ENCODE measurements at places on chromosomes 4 and X.

GRCh38 chr4:153131596-153131995 is 72.6 kb upstream of the TRIM2 start:
- DNase-seq = no peak

DNA sequence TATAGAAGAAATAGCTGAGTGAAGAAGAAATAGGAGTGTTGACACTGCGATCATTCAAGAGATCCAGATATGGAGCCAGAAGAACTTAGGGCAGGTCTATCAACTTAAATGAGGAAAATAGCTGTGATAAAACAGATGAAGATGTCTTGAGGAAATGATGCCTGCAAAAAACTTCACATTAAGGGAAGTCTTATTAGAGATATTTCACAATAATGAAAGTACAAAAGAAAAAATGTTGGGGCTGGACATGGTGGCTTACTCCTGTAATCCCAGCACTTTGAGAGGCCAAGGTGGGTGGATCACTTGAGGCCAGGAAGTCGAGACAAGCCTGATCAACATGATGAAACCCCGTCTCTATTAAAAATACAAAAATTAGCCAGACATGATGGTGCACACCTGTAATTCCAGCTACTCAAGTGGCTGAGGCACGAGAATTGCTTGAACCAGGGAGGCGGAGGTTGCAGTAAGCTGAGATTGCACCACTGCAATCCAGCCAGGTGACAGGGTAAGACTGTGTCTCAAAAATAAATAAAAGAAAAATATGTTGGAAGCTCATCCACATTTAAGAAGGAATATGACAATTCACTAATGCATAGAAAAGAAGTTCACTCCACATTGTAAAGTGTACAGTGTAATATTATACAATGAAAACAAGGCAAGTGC is 56.3 kb downstream of the PKD2 start:
- no peak for DNase-seq

DNA sequence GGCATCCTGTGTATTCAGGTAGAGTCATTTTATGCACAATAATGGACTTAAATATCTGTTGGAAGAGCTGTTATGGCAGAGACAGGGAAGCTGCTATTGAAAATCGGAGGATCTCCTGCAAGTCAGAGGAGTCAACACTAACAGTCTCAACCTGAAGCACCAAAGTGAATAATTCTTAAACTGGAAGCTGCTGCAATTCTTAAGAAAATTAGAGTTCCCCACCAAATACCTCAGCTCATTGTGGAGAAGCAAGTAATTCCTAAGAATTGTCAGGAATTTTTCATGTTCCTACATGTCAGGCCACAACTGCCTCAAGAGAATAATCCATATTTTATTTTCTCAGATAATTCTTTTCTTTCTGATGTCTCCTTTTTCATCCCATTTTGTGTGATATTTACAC is 892.6 kb upstream of the LCORL start:
- DNase-seq = no peak

DNA sequence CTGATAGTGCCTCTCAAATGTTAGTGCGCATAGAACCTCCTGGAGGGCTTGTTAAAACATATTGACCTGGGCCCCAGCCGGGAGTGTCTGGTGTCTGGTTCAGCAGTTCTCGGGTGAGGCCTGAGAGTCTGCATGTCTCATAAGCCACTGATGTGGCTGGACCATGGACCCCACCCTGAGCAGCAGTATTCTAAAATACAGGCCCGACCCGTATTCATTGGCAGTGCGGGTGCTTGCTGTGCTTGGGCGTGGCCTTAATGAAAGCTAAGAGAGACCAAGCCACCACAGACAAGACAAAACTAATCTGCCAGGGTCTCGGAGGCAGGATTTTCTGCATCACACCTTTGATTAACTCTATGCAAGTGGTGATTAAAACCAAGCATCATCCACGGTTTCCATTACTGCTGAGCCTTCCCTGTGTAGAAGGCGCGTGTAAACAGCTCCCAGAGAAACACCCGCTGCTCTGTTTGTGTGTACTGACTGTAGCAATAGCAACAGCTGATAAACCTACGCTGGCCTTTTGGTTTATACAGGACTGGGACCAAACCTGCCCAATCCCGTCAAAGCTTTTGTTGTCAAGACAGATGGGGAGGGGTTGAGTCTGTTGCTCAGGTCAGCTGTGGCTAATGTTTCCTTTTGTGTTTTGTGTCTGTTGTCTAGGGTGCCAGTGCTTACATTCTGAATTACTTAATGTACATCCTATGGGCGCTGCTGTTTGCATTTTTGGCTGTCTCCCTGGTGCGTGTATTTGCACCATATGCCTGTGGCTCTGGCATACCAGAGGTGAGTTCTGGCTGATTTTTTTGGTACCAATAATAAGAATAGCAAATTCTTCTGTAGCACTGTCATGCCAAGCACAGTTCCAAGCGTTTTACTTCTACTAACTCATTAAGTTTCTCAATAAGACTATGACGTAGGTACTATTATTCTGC is 40.8 kb downstream of the CLCN4 start:
- no peak for DNase-seq

GRCh38 chrX:110491846-110492620 is 133.4 kb downstream of the RTL9 start:
- DNase-seq = no peak

- no peak for DNase-seq
Measured at GRCh38 chr4:2886622-2887021, 43.0 kb downstream of the ADD1 start.

- no peak for DNase-seq
Measured at GRCh38 chr4:71816676-71817303, 32.9 kb upstream of the GC start.

- no peak for DNase-seq
Measured at GRCh38 chr4:55248756-55249155, 97.3 kb upstream of the SRD5A3 start.

- no peak for DNase-seq
Measured at GRCh38 chr4:172141025-172141424, 327.8 kb downstream of the GALNTL6 start.

- peak; percentile 30 for DNase-seq
Measured at GRCh38 chr4:152534541-152535359, 1.1 kb downstream of the FBXW7 start.

DNA sequence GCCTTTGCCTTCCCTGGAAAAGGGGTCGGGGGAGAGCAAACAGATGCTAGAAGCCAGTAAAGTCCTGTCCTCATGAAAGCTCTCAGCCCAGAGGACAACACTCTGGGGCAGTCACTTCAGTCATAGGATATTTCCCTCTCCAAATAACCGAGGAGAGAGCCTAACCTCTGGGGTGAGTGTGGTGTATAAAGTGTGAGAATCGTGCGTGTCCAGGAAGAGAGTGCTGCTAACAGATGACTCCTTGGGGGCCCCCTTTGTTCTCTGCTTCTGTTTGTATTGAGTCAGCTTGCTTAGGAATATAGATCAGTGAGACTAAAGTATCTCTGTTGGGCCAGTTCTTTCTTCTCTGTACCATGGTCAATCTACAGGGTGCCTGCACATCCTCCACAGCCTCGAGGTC is 247.2 kb downstream of the PALLD start:
- no peak for DNase-seq

DNA sequence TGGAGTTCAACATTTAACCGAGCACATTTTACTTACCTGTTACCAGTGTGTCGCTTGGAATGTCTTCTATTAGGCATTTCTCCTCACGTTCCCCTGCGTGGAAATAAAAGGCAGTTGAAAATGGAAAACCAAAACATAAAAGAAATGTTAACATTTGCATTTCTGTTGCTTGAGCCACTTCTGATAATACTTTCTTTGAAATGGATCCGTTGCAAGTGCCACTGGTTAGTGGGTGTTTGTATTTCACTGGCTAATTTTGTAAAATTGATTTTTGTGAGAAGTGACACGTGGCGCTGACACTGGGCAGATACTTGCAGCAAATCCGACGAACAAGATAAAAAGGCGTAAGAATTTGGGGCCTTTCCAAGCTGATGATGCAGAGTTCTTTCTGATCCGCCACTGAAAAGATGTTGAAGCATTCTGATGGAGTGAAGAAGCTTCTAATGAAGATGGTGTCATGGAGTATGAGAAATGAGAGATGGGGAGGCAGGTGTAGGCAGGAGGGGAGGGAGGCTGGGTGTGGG is 18.8 kb downstream of the SPON2 start:
- DNase-seq = no peak

DNA sequence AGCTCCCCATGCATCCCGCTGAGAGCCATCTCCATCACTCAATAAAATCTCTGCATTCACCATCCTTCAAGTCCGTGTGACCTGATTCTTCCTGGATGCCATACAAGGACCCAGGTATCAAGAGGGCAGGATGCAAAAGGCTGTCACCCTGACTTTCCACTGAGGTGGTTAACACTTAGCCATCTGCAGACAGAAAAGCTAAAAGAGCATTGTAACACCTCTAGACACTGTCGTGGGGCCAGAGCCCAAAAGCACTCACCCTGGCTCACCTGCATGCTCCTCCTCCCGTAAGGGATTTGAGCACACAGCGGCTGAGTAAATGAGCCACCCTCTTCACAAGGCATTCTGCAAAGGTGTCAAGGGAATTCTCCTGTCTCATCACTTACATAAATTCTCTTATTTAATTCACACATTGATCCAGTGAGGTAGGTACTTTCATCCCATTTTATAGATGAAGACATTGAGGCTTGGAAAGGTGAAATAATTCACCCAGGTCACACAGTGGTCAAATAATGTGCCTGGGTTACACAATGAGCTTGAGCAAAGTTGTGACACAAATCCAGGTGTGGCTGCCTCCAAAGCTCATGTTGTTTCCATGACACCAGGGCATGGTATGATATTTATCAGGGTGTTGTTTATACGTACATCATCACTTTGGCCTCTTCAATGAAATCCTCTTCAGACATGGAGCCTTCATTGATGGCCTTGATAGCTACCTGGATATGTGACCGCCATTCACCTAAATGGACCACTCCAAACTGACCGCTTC is 48.0 kb downstream of the TXK start:
- DNase-seq = no peak

GRCh38 chrX:51316271-51316670 is 16.4 kb upstream of the NUDT10 start:
- DNase-seq = no peak

DNA sequence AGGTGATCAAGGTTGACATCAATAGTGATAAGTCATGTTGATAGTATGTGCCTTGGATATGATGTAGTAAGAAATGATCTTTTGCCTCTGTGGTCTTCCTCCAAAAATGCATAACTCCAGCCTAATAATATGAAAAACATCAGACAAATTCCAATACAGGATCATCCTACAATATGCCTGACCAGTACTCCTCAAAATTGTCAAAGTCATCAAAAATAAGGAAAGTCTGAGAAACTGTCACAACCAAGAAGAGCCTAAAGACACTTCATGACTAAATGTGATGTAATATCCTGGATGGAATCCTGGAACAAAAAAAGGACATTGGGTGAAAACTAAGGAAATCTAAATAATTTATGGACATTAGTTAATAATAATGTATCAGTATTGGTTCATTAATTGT is 50.3 kb upstream of the LCORL start:
- no peak for DNase-seq

- DNase-seq = no peak
Measured at GRCh38 chrX:119735467-119735866, 22.9 kb upstream of the SOWAHD start.

- DNase-seq = no peak
Measured at GRCh38 chrX:133847340-133847994, 137.9 kb downstream of the GPC3 start.

DNA sequence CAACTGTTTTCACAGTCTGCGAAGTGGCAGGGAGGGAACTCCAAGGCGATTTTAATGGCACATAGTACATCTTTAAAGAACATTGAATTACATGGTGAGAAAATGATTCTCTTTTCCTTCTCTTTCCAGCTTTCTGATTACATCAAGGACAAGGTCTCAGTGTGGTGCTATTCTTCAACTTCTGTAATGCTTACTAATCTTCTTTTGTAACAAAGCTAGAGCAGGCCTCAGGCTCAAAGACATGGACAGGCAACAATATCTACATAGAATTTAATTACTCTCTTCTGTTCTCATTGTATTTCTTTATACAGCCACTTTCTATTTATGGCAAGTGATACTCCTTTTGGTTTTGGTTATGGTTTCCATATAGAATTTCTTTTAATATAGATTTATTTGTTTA is 48.4 kb downstream of the RTL5 start:
- DNase-seq = no peak

DNA sequence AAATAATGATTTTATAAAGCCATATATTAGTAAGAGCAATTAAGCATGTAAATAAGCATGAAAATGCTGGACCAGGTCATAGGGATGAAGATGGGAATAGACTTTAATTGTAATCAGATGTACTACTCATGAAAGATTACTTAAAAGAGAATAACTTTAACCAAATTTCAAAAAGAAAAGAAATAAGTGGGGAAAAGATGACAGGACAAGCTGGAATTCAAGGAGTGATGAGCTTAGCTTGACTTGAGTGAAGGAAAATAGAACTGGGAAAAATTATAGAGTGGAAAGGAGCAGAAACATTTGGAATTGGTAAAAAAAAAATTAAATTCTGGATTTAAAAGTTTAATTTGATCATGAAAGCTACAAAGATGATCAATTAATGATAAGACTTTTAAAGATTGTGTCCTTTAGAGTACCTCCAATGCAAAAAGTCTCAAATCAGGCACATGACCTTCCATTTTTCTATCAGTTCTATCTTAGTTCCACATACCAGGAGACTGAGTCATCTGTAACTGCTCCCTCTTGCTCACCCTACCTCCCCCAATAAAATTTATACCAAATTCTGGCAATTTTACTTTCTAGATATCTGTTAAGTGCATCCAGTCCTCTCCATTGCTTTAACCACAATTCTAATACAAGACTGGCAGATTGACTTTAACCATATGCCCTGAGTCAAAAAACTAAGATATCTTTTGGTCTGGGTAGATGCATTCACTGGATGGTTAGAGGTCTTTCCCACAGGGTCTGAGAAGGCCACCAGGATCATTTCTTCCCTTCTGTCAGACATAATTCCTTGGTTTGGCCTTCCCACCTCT is 56.4 kb upstream of the SLIT2 start:
- no peak for DNase-seq

GRCh38 chr4:89364541-89364940 is 56.9 kb upstream of the GPRIN3 start:
- no peak for DNase-seq

- DNase-seq = no peak
Measured at GRCh38 chrX:24982306-24982965, 33.3 kb downstream of the ARX start.

DNA sequence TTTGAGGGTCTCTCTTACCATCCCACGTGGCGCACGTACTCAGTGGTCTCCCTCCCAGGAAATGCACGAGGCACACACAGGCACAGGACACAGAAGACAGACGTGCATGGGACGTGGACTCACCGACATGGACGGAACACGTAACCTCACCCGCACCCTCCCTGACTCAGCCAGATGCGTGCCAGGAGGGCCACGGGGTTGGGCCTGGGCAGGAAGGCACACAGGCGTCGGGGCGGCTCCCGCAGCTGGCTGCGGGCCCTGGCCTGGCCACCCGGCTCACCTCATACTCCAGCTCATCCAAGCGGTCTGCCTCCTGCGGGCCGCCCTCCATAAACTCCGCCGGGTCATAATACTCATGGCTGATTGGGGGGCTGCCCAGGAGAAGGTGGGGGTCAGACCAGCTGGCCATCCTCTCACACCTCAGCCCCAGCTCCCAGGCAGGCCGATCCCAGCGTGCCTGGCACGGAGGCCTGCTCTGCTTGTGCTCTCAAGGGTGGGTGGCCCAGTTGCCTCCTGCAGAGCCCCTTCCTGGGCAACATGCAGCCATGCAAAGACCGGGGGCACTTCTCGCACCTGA is 12.6 kb downstream of the SSR4 start:
- DNase-seq = no peak
